ENCODE measurements at places on chromosomes 5 and 9.

- no peak for DNase-seq
Observed at GRCh38 chr5:180467028-180467975, 26.9 kb upstream of the CNOT6 start.

- no peak for DNase-seq
Observed at GRCh38 chr5:99866740-99867139, 668.4 kb upstream of the FAM174A start.

DNA sequence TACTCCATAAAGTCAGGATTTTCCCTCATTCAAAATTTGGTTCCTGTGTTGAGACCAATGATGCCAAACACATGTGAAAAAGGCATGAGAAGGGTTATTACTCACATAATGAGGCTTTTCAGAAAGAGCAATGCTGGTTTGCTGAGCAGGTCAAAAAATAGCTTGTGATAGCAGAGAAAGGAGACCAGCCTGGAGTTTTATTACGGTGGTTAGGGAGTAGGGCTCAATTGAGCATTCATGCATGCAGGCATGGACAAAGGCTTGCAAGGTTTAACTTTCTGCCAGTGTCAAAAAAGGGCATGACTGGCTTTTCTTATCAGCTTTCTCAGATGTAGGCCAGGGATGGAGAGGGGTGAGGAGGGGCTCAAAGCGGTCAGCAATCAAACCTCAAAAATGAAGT, 628.3 kb downstream of the DNAH5 start:
- no peak for DNase-seq

- DNase-seq, result no peak
Observed at GRCh38 chr5:158923799-158924551, 175.7 kb downstream of the EBF1 start.

GRCh38 chr5:126099077-126099476, 324.1 kb upstream of the GRAMD2B start:
- no peak for DNase-seq

GRCh38 chr9:13063880-13064459, 215.5 kb downstream of the MPDZ start:
- DNase-seq, result no peak

DNA sequence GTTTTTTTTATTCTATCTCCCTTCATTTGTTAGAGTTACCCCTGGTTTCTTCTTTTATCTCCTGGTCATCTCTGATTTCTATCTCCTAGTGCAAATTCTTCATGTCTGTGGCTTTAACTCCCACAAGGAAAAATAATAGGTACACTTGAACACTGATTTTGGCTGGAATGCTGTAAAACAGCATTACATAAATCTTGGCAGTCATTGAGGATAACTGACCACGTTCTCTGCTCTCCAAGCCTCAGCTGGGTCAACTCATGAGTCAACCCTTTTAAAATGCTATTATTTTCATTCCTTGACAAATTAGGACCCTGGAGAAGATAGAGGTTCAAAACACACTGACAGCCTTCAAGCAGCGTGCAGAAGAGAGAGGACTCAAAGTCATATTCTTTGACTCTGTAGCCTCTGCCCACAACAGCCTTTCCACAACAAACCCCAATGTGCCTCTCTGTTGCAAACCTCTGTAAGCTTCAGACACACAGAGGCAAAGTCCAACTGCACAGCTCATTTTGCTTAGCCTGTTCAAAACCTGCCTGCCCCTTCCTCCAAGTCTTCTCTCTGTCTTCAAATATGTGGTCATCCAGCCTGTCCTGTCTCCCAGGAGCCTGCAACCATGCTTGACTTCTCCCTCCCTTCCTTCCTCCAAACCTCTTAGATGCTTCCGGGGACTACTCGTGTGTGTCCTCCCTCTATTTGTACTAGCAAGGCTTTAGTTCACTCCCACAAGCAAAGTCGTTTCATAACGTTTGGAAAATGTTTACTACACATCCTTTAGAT, 398.4 kb downstream of the MED10 start:
- no peak for DNase-seq

- no peak for DNase-seq
Observed at GRCh38 chr9:70480405-70480980, 66.0 kb upstream of the KLF9 start.

Measured in Kasumi-1 (cell line).